ENCODE measurements at places on chromosomes 5 and 9.
A peak's percentile ranks its signal among the peaks of the same experiment; 100 is the strongest.

- no peaks in the 10 kb centered on the region for H3K27me3 ChIP-seq
- no peak overlapping the region for H3K4me3 ChIP-seq
- H3K4me1 ChIP-seq: peaks cover 79% of the 10 kb centered on the region
- no peak overlapping the region for H3K27ac ChIP-seq
Observed at GRCh38 chr9:76022317-76022716, 131.8 kb downstream of the PCSK5 start.

GRCh38 chr9:26754509-26755164 lies 138.0 kb downstream of the CAAP1 start:
- no peak overlapping the region for H3K4me3 ChIP-seq

- H3K27me3 ChIP-seq: peaks cover 8% of the 10 kb centered on the region
- H3K4me3 ChIP-seq: no peak overlapping the region
- DNase-seq: no peak
- H3K27ac ChIP-seq: no peak overlapping the region
- no peaks in the 10 kb centered on the region for H3K36me3 ChIP-seq
- no peaks in the 10 kb centered on the region for H3K4me1 ChIP-seq
Observed at GRCh38 chr9:133464638-133465037, 4.9 kb downstream of the CACFD1 start.

- H3K4me1 ChIP-seq: peaks cover 15% of the 10 kb centered on the region
- no peaks in the 10 kb centered on the region for H3K36me3 ChIP-seq
- H3K27me3 ChIP-seq: no peaks in the 10 kb centered on the region
- peak overlapping the region; percentile 8 for H3K27ac ChIP-seq
- H3K4me3 ChIP-seq: no peak overlapping the region
Observed at GRCh38 chr5:133698646-133699526, 86.5 kb upstream of the FSTL4 start.

- H3K36me3 ChIP-seq: no peaks in the 10 kb centered on the region
- no peaks in the 10 kb centered on the region for H3K4me1 ChIP-seq
- DNase-seq: no peak
- H3K27ac ChIP-seq: no peak overlapping the region
- no peak overlapping the region for H3K4me3 ChIP-seq
Observed at GRCh38 chr5:153211076-153211475, 279.4 kb upstream of the GRIA1 start.

GRCh38 chr5:168424594-168425323 lies 61.5 kb upstream of the RARS1 start:
- H3K36me3 ChIP-seq: no peaks in the 10 kb centered on the region
- no peak overlapping the region for H3K27ac ChIP-seq

DNA sequence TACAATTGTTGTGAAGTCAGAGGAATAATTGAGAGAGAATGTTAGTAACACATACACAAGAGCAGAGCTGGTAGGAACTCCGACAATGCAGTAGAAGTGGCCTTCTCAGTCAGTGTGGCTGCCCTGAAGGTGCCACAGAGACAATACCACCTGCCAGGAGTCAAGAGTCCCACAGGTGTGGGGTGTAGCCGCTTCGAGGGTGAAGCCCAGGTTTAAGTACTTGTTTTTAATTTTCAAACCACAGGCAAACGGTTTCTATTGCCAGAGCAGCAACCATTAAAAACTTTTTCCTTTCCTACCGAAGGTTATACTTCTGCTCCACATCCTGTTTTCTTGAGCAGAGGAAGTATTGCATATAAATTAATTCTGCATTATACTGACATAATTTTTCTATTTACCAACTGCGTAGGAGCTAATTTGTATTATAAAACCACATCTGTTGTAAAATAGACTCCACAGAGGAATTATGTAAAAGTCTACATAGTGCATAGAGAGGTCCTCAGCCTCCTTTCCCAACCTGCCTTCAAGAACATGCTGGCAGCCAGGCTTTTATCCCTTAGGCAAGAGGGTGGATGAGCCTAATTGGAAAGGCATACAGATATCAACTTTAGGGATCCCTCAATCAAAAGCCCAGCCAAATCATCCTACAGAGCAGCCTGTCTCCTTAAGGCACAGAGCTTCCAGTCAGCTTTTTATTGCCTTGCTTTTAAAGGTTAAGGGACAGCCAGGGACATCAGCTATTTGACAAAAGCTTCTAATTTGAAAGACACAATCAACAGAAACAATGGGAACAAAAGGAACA lies 12.9 kb upstream of the ACTBL2 start:
- no peaks in the 10 kb centered on the region for H3K27me3 ChIP-seq
- H3K36me3 ChIP-seq: no peaks in the 10 kb centered on the region
- DNase-seq: no peak
- H3K4me3 ChIP-seq: no peak overlapping the region
- H3K4me1 ChIP-seq: peaks cover 59% of the 10 kb centered on the region

DNA sequence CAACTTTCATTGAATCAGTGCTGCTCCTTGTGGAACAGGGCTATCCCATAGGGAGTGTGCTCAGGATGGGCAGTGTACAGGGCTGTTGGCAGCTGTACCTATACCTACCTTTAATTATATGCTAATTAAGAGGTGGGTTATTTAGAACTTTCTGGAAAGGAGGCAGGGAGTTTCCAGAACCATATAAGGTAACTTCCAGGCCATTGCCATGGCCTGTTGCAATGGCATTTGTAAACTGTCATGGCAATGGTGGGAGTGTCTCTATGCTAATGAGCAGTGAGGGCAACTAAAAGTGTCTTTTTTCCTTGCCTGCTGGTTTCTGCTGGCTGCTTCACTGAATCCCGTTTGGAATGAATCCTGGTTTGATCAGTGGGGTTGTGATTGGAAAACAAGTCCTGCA lies 2.3 kb upstream of the ARHGAP26 start:
- H3K4me3 ChIP-seq: no peak overlapping the region
- DNase-seq: no peak
- no peak overlapping the region for H3K27ac ChIP-seq
- H3K36me3 ChIP-seq: no peaks in the 10 kb centered on the region

DNA sequence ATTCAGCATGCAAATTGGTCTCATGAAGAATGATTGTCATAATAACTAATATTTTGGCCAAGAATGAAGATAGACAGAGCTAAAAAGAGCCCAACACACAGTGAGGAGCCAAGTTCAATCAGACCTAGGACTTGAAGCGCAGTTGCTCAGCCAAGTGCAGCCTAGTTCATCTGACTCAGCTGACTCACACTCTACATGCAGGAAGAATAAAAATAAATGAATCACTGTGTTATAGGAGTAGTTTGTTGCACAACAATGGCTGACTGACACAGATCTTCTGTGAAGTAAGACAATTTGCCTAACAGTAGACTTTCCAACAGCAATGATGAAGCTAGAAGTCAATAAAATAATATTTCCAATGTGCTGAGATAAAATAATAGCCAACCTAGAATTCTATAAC lies 261.5 kb downstream of the CEMIP2 start:
- no peak for DNase-seq
- H3K4me1 ChIP-seq: no peaks in the 10 kb centered on the region
- no peak overlapping the region for H3K27ac ChIP-seq
- no peaks in the 10 kb centered on the region for H3K36me3 ChIP-seq
- H3K4me3 ChIP-seq: no peak overlapping the region
- H3K27me3 ChIP-seq: peaks cover 6% of the 10 kb centered on the region

- H3K4me1 ChIP-seq: no peaks in the 10 kb centered on the region
- no peak for DNase-seq
- H3K27me3 ChIP-seq: no peaks in the 10 kb centered on the region
- no peaks in the 10 kb centered on the region for H3K36me3 ChIP-seq
- no peak overlapping the region for H3K4me3 ChIP-seq
- H3K27ac ChIP-seq: no peak overlapping the region
Observed at GRCh38 chr5:20678386-20678785, 690.4 kb upstream of the CDH18 start.
